ENCODE measurements at places on chromosomes 1 and 21.

DNA sequence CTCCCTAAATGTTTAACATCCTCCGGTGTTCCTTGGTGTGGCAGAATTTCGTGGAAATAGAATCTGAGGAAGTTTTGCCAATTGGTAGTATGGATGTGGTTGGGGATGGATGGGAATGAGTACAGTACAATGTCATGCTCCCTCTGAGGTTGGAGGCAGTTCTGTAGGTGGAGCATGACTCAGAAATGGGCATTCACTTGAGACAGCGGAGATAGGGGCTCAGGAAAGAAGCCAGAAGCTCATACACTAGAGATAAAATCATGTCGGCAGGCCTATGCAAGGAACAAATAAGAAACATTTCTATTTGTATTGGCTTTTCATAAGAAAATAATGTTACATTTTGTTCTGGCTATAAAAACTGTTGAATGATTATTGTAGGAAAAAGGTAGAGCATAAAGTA lies 196.0 kb downstream of the URB2 start:
- DNase-seq: no peak

DNA sequence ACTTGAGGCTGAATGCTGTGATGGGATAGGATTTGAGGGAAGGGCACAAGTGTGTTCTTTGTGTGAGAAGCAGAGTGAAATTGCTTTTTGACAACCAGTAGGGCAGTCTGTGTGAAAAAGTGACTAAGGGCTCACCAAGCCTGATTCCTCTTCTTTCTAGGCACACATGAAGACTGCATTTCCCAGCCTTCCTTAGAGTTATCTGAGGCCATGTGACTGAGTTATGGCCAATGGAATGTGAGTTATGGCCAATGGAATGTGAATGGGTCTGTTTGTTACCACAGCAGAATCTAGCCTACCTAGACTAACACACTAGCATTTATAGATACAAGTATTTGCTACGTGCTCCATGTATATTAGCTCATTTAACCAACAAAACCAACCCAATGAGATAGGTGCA lies 35.3 kb upstream of the DIRAS3 start:
- DNase-seq: no peak

DNA sequence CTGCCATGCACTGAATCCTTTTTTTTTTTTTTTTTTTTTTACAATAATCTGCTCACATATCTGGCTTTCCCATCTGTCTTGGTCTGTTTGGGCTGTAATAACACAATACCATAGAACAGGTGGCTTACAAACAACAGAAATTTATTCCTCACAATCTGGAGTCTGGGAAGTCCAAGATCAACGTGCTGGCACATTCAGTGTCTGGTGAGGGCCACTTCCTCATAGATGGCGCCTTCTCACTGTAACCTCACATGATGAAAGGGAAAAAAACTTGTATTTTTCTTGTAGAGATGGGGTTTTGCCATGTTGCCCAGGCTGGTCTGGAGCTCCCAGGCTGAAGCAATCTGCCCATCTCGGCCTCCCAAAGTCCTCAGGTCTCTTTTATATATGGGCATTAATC lies 13.0 kb upstream of the PARP1 start:
- DNase-seq: no peak

DNA sequence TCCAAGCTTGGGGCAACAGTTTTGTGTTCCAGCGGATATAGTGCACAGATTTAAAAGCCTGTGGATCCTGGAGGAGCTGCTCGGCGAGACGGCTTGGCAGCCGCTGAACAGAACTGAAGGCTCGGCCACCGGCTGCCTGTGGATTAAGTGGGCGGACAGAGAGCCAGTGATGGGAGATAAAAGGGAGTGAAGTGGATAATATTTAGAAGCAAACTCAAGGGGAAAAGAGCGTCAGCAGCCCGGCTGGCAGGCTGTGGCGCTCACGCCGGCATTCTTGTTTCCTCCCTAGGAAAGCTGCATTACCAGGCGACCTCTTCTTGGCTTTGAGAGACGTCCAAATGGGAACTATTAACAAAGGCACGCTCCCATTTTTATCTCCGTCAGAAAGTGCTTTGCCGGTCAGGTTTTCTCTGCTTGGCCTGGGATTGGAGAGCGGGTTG lies 10.4 kb downstream of the TRABD2B start:
- no peak for DNase-seq

GRCh38 chr1:30903343-30904034 lies 5.1 kb downstream of the SDC3 start:
- DNase-seq: no peak

DNA sequence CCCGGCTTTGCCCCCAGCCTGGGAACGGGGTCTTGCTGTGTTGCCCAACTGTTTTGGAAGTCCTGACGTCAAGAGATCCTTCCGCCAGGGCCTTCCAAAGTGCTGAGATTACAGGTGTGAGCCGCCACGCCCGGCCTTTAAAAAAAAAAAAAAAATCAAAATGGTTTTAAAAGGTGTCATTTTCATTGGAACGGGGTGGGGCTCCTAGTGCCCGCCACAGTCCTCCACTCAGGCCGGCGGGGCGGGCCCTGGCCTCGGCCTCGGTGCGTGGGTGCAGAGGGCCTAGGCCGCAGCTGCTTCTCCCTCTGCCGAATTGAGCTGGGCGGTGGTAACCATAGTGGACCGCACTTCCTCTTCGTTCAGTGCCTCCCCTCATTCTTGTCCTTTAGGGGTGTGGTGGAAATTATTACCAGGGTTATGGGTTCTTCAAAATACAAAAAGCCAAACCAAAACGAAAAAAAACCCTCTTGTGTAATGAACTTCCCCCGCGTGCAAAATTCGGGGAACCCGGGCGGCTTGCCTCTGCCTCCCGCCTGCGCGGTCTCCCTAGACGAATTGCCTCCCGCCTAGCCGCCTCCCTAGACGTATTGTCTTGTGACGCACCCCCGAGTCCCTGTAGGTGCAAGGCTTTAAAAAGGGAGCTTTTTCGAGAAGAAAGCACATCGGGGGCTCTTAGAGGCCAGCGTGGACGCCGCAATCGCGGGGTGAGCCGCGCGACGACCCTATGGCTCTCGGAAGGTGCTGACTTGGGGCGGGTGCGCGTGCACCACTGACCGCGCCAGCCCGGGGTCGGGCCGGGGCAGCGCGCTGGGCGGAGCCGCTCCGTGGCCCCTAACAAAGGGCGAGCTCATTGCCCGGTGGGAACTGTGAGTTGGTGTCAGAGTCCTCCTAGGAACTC lies 10.5 kb upstream of the SPEN start:
- peak; percentile 46 for DNase-seq

- no peak for DNase-seq
These were observed 12.1 kb upstream of the EPHA10 start for GRCh38 chr1:37776946-37777516.

- no peak for DNase-seq
These were observed 417.3 kb downstream of the USH2A start for GRCh38 chr1:216005916-216006315.

- no peak for DNase-seq
These were observed 63.9 kb downstream of the KCNK1 start for GRCh38 chr1:233677690-233678354.

DNA sequence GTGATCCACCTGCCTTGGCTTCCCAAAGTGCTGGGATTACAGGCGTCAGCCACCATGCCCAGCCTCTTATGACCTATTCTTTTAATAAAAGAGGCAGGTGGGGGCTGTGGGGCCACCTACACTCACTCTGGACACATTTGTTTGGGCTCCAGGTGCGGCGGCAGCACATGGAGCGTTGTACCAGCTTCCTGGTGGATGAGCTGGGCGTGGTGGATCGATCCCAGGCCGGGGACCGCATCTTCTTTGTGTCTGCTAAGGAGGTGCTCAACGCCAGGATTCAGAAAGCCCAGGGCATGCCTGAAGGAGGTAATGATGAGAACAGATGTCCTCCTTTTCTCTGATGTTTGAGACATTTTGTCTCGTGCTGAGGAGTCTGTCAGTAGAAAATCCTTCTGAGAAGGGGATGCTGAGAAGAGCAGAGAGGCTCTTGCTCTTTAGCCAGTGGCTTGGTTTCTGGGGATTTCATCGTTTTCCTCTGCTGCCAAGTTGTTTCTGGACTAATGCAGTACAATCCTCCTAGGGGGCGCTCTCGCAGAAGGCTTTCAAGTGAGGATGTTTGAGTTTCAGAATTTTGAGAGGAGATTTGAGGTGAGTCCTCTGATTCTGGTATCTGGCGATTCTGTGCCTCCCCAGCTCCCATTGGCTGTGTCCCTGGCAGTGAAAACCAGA lies 17.9 kb upstream of the MIIP start:
- no peak for DNase-seq

- no peak for DNase-seq
These were observed 274.5 kb downstream of the TM2D1 start for GRCh38 chr1:61450454-61450853.

DNA sequence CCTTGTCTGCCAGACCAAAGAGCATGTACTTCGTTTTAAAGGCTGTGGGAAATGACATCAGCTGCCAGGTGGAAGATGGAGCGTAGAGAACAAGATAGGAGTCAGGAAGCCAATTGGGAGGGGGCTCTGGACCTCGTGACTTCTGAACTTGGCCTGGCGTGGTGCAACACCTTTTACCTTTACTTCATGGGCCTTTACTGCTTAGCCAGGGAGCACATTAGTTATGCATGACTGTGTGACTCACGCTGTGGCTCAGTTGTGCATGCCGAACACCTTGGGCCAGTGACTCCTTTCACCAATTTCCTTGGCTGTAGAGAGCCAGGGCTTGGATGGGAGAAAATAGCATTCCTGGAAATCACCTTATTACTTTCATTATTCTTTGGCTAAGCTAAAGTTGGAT lies 7.2 kb downstream of the XCL1 start:
- no peak for DNase-seq

- DNase-seq: no peak
These were observed 83.2 kb upstream of the DNAH14 start for GRCh38 chr1:224846119-224846907.

DNA sequence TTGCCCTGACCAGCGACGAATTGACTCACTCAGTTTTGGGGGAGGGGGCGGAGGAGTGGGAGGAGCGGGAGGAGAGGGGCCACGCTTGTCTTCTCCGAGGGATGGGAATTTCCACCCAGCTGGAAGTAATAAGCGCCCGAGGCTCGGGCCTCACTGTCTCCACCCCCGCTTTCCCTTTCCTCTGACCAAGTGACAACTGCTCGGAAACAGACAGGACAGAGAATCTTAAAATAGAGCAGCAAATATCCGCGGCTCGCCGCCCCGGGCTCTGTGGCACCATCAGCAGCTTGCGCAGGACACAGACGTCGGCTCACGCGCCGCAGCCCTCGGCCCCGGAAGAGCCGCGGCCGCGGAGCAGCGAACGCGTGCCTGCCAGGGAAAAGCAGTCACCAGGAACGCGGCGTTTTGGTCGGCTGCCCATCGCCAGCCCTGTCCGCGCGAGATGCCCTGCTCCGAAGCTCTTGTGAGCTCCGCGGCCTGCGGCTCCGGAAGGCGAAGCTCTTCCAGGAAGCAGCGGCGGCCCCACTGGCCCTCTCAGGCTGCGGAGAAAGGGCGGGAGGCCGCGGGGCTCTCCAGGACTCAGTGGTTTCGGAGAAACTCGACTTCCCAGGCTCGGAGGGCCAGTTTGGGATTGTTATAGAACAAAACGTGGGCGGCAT lies 10.7 kb upstream of the RGS16 start:
- DNase-seq: no peak

GRCh38 chr1:20382711-20383110 lies 92.0 kb downstream of the VWA5B1 start:
- DNase-seq: no peak

DNA sequence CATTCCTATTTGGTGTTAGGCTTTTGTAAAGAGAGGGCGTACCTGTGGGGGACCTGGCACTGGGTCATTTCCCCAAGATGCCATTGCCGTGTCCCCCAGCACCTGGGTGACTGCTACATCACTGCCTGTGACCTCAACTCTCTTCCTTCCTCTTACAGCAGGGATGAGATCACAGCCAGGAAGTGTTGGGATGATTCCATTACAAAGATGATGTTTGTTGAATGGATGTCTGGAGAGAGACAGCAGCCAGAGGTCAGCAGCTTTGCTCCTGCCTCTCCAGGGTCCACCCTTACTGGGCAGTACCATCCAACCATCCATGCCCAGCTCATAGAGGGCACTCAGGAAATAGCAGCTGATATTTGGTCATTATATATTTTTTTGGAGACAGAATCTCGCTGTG lies 35.1 kb downstream of the TMEM51 start:
- DNase-seq: no peak

DNA sequence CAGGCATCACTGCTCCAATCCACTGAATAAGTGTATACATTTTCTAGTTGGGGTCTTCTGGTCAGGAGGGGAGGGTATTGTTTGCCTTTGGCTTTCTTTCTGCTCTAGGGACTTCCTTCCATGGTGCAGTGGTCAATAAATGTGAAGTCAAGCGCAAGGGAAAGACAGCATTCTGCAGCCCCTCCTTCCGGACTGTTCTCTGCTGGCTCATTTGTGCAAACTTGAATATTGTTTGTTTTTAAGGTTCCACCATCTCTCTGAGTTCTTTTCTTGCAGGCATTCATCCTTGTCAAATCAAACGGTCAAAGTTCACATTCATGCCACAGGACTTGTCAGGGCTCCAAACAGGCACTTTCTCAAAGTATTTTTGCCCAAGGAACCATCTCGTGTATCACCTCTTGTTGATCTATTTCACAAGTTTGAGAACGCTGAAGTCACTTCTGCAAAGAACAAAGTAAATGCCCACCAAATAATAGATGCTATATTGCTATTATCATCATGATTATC lies 205.6 kb upstream of the KAZN start:
- DNase-seq: no peak

DNA sequence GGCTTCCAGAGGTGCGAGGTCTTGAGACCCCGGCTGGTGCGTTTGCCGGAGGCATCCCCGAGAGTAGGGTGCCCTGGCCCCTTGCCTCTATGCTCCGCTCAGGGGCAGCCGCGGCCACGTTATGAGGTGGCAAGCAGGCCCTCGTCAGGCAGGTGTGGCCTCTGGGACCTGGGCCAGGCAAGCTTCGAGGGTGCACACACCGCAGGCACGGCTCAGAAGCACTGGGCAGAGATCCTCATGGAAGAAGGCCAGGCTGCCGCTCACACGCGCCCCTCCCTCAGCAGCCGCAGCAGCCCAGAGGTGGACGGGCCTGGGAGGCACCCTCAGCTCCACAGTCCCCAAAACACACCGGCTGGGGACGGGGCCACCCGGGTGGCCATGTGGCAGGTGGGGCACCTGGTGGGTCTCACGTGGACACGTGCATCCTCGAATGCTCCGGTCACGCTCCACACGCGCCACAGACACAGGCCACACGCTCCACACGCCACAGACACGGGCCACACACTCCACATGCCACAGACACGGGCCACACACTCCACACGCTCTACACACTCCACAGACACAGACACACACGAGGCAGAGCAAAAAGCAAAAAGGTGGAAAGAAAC lies 6.5 kb downstream of the SDF4 start:
- no peak for DNase-seq

DNA sequence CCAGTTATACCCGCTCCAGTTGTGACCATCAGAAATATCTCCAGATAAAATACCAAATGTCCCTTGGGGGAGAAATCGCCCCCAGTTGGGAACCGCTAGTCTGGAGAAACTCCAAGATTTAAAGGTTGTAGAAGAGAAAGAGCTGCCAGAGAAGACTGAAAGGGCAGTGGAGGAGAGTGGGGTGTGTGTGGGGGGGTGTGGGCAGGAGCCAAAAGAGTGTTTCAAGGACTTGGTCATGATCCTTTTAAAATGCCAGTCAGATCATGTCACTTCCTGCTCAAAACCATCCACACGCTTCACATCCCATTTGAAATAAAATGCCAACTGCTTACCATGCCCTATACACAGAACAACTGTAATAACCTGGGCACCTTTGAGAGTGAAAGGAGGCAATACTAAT lies 3.4 kb upstream of the HEYL start:
- no peak for DNase-seq

- DNase-seq: no peak
These were observed 57.7 kb downstream of the RIPK4 start for GRCh38 chr21:41709166-41709565.

GRCh38 chr1:41571041-41571440 lies 86.6 kb upstream of the EDN2 start:
- DNase-seq: no peak

Measured in naive thymus-derived CD8-positive, alpha-beta T cell (primary cell).